ENCODE measurements at places on chromosomes 7 and 10. TPM values are rescaled to one million over a fixed set of nuclear protein-coding genes. Genes with fewer than 3 reads are reported as not detected.

- no peak for DNase-seq
These were observed 33.9 kb upstream of the GSAP start for GRCh38 chr7:77450054-77450453.

DNA sequence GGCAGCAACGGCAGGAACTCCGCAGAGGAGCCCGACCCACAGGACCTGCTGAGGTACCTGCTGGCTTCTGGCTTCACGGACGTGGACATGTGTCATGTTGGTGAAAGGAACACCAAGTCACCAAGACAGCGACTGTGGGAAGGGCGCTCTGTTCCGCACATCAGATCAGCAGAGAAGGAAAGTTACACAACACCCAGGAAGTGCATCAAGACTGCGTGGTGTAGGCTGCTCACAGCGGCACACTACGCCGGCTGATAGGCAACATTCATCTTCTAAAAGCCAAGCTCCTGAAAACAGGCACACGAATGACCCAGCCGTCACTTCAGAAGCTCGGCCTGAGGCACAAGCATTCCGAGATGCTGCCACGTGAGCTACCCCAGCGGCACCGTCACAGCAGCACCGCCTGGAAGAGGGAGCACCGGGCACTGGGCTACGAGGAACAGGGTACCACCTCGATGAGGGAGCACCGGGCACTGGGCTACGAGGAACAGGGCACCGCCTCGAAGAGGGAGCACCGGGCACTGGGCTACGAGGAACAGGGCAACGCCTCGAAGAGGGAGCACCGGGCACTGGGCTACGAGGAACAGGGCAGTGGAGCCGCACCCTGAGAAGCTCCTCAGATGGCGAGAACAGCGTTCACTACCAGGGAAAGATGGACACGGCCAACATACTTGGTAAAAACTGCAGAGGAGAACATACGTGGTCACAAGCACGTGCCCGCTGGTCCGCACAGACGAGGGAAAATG, 86.7 kb downstream of the MAD1L1 start:
- DNase-seq = no peak

GRCh38 chr10:13079776-13080050, 20.2 kb upstream of the OPTN start:
- no peak for DNase-seq

- DNase-seq = no peak
These were observed 30.7 kb upstream of the UBN2 start for GRCh38 chr7:139200382-139200781.

DNA sequence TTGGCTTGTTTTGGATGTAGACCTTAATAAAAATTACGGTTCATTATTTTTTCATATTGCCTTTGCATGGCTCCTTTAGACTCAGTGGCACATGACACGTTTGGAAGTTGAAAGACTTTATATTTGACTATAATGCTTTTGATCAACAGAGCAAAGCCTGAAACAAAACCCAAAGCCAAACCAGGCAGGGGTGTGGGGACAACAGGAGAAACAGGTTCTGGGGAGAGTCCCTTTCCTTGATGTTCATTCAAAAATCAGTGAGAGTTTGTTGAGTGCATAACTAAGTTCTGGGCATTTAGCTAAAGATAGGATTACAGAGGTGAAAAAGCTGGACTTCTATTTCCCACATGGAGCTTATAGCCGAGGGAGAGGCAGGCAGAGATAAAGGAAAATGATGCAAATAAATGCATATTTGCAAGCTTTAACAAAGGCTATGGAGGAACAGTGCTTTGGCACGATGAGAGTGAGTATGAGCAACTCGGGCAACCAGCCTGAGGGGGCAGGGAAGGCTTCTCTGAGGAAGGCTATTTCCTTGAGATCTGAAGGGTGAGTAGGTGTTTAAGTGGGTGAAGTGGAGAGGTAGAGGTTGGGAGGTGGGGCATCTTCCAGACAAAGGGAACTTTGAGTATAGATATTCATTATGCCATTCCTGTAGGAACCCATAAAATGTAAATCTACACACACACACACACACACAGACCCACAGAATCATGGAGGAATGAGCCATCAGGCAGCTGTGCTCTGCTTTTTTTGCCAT, 34.5 kb upstream of the PDZD8 start:
- no peak for DNase-seq

- DNase-seq = no peak
These were observed 172.0 kb upstream of the NOBOX start for GRCh38 chr7:144575456-144575855.

GRCh38 chr10:131891196-131891928, 9.4 kb upstream of the PPP2R2D start:
- DNase-seq = no peak

DNA sequence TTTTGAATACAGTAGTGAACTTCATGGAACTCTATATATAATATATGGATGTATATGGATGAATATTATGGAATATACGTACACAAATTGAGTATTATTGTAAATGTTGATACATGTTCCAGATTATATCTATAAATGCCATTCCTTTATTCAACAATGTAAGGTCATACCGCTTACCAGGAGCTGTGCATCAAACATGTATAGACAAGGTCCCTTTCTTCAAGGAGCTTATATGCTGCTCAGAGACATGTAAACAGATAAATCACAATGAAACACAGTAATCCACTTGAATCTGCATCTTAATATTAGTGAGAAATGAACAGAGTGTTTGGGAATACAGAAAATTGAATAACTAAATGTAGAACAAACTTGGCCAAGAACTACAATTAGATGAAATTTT, 898 bp upstream of the SEM1 start:
- DNase-seq = no peak

- DNase-seq = no peak
These were observed 15.4 kb downstream of the PTEN start for GRCh38 chr10:87878664-87879459.

DNA sequence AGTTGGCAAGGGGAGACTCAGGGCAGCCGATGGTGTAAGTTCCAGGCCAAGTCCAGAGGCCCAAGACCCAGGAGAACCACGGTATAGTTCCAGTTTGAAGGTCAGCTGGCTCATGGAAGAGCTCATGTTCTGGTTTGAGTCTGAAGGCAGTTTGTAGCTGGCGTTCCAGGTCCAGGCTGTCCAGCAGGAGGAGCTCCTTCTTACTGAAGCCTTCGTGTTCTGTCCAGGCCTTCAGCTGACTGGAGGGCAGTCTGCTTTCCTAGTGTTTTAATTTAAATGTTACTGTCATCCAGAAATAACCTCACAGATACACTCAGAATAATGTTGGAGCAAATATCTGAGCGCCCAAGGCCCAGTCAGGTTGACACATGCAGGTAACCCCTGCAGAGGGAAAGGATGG, 4.2 kb downstream of the SUN1 start:
- DNase-seq = no peak

DNA sequence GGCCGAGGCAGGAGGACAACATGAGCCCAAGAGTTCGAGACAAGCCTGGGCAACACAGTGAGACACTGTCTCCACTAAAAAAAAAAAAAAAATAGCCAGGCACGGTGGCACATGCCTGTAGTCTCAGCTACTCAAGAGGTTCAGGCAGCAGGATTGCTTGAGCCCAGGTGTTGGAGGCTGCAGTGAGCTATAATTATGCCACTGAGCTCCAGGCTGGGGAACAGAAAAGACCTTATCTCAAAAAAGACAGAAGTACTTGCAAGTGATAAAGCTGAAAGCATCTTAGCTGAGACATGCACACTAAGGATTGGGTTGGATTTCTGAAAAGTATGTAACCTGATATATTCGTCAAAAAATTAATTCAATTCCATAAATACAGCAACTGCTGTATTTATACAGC, 68.4 kb downstream of the PPP1R3C start:
- no peak for DNase-seq

DNA sequence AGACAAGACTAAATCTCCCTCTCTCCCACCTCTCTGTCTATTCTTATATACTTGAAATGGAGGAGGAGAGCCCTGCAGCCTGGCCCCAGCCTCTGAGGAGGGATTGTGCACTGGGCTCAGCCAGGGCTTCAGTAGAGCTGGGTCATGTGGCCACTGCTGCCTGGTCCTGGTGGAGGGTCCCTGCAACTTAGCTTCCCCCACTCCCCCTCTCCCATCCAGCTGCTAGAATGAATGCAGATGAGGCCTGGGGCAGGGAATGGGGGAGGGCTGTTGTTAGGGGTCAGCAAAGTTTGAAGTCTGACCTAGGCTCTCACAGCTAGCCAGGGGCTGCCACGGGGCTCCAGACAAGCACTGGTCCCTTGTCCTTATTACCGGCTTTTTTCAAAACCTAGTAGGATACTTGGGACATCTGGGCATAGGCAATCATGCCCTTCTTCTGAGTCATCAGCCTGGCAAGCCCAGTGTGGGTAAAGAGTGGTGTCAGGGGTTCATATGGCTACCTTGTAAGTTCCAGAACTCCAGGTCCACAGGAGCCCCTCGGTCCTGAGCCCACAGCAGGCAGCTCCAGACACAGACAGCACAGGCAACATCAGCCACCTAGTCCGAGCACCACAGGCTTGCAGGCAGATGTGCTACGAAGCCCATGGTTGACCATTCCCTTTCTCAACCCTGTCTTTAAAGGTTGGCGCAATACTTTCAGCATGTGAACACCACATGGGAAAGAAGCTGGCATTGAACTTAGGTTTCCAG, 12.8 kb upstream of the CXCL12 start:
- DNase-seq = no peak

DNA sequence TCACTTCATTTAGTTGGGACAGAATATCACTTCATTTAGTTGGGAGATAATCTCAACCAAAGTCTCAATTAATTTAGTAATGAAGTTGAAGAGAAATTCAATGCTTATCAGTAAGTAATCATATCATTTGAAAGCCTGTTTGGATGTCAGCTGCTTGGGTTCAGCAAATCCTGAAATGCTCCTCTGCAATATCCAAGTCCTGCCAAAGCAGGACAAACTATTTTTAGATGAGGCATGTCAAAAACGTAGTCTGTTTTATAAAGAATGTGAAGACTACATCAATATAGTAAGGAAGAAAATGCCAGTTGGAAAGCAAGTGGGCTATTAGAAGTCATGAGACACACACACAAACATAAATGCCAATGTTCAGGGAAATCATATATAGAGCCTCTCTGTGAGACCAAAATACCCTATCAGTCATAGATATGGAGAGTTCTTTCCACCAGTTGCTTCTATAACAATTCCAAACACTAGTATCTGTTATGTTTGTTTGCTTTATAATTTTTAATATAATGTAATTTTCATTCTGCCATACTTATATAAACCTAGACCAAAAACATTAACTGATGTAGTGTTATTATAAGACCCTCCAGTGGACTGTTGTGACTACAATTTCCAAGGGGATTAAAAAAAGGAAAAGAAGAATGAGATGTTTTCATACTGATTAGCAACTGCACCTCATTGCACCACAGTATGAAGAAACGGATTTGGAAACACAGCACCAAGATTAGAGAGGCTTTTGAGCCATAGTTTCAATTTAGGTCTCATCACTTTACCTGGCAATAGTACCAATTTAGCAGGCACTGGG, 160.7 kb downstream of the LRRTM3 start:
- no peak for DNase-seq

Gene PPP1R17
- total RNA-seq = 0.30 TPM

Gene PNLIPRP2
- 2.4 TPM for total RNA-seq

Gene HOXA13
- 0.63 TPM for total RNA-seq

Gene KIAA1549
- total RNA-seq = 1.6 TPM

Gene NAT16
- not detected for total RNA-seq

Gene ZNF248
- total RNA-seq = 14.4 TPM

Gene FRAT1
- total RNA-seq = 10.0 TPM

Gene HOGA1
- 27.8 TPM for total RNA-seq

Measured in tibial nerve (tissue), 4 donors.